Central memory CD8-positive, alpha-beta T cell (primary cell): ENCODE measurements at places on chromosomes 4 and X.

GRCh38 chr4:15651676-15652075, 3.5 kb downstream of the FBXL5 start:
- DNase-seq = no peak

GRCh38 chrX:136266828-136267227, 15.6 kb upstream of the MAP7D3 start:
- DNase-seq = no peak

DNA sequence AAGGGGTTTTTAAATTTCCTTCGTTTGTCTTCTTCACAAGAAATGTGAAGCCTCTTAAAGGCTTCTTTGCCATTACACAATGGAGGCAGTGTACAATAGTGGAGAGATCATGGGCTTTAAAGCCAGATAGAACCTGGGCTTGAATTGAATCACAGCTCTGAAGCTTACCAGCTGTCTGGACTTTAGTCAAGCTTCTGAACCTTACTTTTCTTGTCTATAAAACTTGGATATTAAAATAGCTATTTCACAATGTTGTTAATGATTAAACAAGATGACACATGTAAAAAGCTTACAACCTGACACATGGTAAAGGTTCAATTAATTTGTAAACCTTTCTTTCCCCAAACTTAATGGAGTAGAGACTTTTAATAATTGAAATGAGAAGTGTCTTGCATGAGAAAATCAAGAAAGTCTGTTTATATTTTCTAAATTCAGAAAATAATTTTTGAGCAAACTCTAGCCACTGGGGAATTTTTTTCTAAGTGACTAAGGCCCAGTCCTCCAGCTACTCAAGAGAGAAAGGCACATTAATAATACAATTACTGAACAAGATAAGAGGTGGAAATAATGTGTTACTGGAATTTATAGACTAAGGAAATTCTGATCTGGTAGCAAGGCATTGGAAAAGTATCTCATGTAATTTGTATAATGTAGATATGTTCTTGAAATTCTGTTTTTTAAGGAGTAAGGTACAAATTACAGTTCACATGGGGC, 21.7 kb upstream of the TBC1D8B start:
- DNase-seq = no peak

GRCh38 chr4:108512615-108513505, 107.5 kb upstream of the RPL34 start:
- no peak for DNase-seq

- DNase-seq = no peak
These were observed 95.4 kb downstream of the SLC2A9 start for GRCh38 chr4:9925750-9926439.

DNA sequence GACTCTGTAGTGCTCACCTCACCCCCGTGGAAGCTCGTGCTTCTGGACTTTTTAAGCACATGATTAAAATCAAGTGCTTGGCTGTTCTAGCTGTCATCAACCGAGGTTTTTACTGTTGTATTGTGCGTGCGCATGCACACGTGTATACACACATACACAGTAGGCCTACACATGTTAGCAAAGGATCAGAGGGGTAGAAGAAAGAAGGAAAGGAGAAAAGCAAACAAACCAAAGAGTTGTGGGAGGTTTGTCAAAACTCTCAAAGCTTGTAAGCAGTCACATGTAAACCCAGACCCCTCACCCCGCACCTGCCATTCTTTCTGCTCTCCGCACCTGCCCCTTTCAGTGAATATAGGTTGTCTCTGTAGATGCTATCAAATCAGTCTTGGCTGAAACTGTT, 311.8 kb downstream of the HS3ST1 start:
- DNase-seq = no peak

DNA sequence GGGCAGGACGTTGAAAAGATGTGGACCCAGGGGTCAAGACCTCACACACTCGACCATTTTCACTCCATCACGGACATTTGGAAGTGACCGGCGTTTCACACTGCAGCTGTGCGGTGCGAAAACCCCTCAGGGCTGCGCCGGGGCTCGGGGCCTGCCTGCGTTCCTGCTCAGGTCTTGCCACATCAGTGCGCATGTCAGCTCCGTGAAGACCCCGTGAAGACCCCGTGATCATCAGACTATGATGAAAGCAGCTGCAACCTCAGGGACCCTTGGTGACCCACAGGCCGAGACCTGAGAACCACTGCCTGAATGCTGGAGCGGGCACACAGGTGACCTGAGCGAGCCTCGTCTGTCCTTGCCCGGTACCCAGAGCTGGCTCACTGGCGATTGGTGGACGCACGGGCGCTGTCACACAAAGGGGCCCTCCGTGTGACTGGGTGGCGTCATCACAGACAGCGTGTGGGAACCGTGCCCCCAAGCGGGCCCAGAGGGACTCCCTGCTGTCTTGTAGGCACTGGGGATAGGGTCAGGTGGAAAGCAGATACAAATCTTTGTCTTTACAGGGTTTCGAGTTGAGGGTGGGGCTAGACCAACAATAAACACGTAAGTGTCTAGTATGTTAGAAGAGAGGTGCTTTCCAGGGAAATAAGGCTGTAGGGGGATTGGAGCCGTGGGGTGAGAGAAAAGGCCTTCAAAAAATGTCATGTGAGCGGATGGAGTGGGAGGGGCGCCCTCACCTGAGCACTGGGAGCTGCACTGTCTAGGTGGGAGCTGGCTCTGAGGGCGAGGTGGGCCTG, 12.7 kb downstream of the MSANTD1 start:
- no peak for DNase-seq

DNA sequence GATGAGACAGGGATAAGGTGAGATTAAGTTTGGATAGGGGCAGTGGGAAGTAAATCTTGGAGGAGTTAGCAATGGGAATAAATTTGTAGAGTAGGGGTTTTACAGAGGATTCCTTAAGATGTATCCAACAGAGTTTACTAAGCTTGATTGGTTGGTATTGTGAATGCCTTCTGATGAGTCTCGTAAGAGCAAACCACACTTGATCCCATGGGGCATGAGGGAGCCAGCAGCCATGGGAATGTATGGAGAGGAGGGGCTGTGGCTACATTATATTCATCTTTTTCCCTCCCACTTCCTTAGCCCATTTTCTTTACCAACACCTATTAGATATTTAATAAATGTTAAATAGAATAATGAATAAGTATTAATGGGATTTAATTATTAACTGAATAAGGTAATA, 126.6 kb upstream of the NDST3 start:
- DNase-seq = no peak

GRCh38 chr4:90540536-90540935, 413.3 kb downstream of the CCSER1 start:
- DNase-seq = no peak

GRCh38 chr4:22201256-22201655, 252.7 kb upstream of the KCNIP4 start:
- no peak for DNase-seq

DNA sequence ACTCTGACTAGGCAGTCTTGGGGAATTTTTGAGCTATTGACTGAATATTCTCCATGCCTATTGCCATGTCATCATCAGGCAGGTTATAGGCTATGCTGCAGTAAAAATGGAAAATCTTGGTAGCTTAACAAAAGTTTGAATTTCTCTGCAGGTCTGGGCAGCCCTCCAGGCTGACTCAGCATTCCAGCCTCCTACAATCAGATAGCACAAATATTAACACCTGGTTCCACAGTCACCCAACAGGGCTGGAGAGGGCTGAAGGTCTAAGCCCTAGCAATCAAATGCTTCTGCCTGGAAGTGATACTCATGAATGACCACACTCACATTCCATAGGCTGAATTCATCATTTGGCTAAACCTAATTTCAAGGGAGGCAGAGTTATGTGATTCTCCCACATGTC, 9.6 kb upstream of the PPP3CA start:
- no peak for DNase-seq

DNA sequence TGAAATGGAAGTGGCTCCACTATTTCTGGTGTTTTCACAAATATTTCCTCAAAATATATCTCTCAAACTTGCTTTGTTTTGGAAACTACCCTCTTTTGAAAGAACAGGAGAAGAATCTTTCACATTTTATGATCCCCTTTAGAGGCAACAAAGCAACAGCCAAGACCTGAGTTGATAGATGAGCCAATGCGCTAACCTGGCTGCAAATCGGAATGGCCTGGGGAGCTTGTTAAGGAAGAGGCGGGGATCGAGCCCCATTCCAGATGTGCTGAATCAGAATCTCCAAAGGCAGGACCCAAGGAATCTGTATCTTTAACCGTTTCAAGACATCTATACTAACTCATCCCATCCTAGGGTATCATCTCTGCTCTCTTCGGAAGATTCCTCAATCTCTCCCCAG, 181.3 kb downstream of the GPC3 start:
- DNase-seq = no peak

- DNase-seq = no peak
These were observed 163.2 kb downstream of the DCK start for GRCh38 chr4:71156616-71157015.

DNA sequence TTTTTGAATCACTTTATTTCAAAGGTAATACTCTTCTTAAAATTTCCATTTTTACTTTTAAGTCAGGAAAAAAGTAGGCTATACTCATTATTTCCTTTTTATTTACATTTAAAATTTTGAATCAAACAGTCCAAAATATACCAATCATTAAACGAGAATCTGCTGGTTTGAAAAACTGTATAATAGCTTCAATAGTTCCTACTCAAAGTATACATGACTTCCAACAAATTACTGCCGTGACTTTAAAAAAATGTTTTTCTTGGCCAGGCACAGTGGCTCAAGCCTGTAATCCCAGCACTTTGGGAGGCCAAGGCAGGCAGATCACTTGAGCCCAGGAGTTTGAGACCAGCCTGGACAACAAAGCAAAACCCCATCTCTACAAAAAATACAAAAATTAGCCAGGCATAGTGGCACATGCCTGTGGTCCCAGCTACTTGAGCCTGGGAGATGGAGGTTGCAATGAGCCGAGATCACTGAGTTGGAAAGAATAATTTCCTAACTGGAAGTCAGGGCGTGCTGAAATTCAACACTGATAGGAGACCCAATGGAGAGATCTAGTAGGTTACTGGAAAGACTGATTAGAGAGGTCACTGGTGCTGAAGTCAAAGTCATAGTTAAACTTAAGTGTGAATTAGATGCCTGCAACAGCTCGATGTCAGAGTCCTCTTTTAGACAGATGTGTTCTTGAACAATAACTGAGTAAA, 9.0 kb downstream of the KLHL8 start:
- no peak for DNase-seq

GRCh38 chr4:112776535-112776934, 139.6 kb downstream of the LARP7 start:
- DNase-seq = no peak

GRCh38 chr4:148776941-148777340, 334.7 kb upstream of the NR3C2 start:
- DNase-seq = no peak

GRCh38 chr4:21656832-21657231, 291.7 kb downstream of the KCNIP4 start:
- no peak for DNase-seq

- no peak for DNase-seq
These were observed 124.2 kb downstream of the REELD1 start for GRCh38 chr4:146338512-146338911.

- no peak for DNase-seq
These were observed 1509.6 kb downstream of the ADGRL3 start for GRCh38 chr4:62709618-62710252.

DNA sequence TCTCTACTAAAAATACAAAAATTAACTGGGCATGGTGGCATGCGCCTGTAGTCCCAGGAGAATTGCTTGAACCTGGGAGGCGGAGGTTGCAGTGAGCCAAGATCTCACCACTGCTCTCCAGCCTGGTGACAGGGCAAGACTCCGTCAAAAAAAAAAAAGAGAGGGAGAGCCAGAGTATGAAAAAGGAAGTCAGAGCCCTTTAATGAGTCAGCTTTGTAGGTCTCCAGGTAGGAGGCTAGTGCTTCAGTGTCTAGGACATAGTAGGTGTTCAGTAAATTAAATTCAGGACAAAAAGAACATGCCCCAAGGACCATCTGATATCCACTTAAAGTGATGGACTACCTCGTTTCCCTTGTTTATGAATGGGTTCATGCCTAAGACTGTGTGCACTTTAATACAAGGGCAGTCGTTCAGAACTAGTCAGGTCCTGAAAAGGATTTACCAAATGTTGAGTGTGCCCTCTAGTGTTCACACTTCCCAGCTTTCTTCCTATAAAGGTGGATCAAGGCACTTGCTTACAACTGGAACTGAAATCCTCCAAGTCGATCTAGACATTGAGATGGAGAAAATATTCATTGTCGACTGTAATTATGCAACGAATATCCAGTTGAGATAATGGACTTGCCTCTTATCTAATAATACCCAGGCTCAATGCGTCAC, 29.0 kb downstream of the F9 start:
- DNase-seq = no peak

DNA sequence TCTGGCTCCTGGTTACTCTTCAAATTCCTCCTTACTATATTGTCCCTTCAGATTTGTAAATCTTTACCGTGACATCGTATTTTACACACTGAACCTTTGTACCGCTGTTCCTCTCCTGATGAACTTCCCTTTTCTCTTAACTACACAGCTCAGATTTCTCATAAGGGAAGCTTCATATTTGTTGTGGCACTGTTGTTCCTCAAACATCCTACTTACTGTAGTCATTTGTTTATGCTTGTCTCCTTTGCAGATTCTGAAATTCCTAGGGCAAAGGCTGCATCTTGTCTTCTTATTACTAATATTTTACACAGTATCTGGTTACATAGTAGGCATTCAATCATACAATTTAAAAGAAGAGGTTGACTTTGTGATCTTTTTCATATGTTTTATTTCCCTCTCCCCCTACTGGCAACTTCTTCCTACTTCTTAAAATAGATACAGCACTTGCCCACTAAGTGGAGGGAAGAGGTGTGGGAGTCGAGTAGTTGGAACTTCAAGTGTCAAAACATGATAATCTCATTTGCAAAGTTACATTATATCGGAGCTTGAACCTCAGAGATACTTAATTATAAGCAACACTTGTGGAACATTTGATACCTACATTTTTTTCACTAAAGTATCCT, 50.0 kb downstream of the TET2 start:
- DNase-seq = no peak

GRCh38 chr4:105619188-105619931, 66.9 kb downstream of the ARHGEF38 start:
- DNase-seq = no peak

DNA sequence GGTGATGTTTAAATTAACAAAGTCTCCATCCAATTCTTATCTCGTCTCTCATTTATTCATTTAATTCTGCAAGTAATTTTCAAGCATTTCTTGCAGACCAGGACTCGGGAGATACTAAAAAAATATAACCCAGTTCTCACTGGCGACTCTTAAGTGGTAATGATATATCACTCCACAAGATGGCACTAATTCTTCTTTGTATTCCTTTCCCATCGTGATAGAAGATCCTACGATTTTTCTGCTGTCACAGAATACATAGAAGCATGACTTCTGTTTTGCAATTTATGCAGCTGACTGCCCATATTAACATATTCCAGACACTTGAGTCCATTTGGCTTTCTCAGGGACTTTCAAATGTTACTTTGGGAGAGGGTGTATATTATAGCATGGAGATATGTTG, 64.0 kb upstream of the FGF13 start:
- no peak for DNase-seq
